Activated CD4-positive, alpha-beta T cell treated with anti-CD3 and anti-CD28 coated beads, Interleukin-2, amount 50 U/mL, for 24 hours (primary cell): ENCODE measurements at places on chromosomes 12 and 14.
A peak's percentile ranks its signal among the peaks of the same experiment; 100 is the strongest.

DNA sequence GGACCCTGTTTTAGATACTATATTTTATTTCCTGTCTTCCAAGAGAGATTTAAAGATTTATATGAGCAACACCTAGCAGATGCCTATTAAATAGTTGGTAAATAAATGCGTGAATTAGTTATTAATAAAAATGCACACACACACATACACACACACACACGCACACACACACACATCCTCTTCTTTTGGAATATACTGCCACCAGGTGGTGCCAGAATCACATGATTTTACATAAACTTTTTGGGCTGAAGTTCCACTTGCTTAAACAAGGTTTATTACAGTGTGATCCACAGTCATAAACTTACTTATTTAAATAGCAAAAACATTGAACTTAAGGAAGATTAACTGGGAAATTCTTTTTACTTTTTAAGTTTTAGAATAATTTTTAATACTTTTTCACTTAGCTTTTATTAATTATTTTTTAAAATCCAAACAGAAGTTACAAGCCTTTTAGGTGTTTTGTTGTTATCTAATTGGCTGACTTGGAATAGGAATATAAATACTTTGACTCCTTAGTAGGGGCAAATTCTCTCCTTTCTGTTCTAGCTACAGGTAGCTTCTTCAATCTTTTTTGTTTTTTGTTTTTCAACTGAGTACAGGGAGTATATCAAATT lies 17.5 kb downstream of the RAD51B start:
- peak; percentile 33 for DNase-seq

DNA sequence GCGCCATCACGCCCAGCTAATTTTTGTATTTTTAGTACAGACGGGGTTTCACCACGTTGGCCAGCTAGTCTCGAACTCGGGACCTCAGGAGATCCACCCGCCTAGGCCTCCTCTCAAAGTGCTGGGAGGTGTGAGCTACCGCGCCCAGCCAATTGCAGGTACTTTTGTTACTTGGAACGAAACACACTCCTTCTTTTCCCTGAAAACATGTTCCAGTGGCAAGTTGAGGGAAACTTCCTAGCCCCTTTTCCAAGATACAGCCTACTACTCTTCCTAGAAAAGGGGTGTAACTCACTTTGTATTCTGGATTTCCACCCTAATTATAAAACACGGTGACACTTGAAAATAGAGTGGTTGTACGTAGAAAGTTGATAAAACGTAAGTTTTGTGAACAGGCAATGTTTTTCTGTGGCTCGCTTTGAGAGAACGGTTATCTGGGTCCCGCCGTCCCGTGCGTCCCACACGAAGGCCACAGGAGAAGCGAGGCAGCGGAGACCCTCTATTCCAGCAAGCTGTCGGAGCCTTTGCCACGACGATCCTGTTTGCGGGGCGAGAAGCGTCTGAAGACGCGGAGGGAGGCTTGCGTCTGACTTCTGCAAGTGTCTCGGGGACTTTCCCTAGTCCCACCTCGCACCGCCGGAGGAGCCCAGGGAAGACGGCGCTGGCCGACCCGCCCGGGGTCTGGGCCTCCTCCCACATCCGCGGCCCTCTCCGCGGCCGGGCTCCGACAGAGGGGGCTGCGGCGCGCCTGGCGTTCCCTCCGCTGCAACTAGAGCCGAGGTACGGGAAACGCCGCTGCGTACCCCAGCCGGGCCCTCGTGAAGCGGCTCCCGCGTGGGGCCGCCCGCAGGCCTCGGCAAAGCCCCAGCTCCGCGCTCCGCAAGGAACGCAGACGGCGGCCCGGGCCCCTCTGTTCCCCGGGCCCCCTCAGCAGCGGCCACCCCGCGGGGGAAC lies 745 bp downstream of the CDCA4 start:
- peak; percentile 41 for DNase-seq

DNA sequence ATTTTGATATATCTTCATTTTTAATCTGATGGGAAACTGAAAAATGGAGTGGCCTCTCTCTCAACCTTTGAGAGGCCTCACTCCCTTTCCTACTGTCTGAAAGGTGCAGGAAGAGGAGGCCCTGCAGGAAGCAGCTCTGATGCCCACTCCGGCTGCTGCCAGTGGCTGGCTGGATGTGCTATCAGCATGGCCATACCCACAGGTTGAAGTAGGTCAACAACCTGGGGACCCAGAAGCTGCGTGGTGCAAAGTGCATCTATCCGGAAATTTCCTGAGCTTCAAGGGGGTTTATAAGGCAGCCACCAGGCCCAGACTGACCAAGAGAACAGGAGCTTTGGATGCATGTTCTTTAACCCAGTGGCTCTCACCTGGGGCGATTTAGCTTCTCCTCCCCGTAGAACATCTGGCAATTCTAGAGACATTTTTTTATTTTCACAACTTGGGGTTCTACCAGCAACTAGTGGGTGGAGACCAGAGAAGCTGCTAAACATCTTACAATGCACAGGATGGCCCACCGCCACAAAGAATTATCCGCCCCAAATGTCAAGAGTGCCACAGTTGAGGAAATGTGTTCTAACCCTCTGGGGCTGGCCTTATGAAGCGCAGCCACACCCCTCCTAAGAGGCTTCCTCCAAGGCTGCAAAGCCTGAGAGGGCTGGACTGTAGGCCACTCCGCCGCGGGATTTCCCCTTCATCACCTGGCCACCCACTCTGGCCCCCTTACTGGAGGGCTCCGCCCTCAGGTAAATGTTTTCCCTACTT lies 8.2 kb upstream of the BATF start:
- no peak for DNase-seq

GRCh38 chr12:82176026-82176425 lies 182.2 kb downstream of the CCDC59 start:
- no peak for DNase-seq

- no peak for DNase-seq
These were observed 269.7 kb upstream of the FAR2 start for GRCh38 chr12:28879379-28879778.

DNA sequence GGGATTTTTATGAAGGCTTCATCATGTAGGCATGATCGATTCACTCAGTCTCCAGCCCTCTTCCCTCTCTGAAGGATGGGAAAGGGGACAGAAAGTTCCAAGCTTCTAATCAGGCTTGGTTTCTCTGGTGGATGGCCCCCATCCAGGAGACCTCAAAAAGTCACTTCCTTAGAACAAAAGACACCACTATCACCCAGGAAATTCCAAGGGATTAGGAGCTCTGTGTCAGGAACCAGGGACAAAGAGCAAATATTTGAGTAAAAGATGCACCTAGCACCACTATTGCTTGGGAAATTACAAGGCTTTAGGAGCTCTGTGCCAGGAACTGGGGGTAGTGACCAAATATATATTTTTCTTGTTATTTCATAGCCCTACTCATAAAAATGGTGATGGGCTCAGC lies 33.6 kb upstream of the TMX1 start:
- no peak for DNase-seq

DNA sequence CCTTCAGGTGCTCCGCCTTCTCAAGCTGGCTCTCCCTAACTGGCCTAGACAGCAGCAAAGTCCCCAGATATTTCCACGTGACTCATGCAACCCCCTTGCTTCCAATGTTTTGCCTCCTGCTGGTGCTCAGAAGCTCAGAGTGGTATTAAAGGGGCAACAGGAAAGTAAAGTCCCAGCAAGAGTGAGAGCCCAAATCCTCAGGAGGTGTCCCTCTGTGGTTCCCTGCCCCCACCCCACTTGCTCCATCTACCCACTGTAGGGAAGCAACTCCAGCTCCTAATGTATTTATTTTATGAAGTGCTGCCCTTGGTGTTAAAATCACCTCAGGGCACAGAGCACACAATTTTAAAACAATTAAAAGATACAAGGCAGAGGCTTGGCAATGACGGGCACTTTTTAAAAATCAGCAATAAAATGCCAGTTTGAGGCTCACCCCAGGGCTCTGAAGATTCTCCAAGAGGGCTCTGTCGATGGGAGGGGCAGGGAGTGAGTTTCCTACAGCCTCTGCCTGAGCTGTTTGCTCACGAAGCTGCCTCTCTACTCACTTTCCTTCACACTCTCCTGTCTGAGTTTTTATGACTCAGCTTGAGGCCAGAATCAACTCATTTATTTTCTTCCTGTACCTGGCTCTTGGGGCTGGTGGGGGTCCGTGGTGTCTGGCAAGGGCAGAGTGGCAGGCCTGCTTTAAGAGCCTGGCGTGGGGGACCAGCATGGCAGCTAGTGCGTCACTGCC lies 81.9 kb upstream of the MAX start:
- no peak for DNase-seq

- no peak for DNase-seq
These were observed 18.4 kb upstream of the C14orf180 start for GRCh38 chr14:104561124-104561557.
